KG1 (cell line): ENCODE measurements at places on chromosomes 11 and 22.

DNA sequence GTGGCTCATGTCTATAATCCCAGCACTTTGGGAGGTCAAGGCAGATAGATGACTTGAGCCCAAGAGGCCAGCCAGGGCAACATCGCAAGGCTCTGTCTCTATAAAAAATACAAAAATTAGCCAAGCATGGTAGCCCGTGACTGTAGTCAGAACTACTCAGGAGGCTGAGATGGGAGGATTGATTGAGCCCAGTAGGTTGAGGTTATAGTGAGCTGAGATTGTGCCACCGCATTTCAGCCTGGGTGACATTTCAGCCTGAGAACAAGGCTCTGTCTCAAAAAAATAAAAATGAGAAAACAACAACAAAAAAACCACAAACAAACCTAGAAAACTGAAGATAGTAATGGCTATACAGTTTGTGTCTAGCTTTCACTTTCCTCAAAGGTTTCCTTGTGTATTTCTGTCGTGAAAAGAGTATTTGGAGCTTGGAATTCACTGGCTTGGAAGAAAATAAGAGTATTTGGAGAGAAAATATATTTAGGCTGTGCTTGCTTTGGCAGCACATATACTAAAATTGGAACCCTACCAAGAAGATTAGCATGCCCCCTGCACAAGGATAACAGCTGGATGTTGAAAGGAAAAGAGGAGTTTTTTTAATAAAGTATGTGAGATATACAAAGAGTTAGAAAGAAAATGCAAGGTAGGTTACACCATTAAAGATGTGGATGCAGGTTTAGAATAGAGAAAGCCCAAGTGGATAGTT lies 3.9 kb upstream of the BIRC3 start:
- DNase-seq: no peak

DNA sequence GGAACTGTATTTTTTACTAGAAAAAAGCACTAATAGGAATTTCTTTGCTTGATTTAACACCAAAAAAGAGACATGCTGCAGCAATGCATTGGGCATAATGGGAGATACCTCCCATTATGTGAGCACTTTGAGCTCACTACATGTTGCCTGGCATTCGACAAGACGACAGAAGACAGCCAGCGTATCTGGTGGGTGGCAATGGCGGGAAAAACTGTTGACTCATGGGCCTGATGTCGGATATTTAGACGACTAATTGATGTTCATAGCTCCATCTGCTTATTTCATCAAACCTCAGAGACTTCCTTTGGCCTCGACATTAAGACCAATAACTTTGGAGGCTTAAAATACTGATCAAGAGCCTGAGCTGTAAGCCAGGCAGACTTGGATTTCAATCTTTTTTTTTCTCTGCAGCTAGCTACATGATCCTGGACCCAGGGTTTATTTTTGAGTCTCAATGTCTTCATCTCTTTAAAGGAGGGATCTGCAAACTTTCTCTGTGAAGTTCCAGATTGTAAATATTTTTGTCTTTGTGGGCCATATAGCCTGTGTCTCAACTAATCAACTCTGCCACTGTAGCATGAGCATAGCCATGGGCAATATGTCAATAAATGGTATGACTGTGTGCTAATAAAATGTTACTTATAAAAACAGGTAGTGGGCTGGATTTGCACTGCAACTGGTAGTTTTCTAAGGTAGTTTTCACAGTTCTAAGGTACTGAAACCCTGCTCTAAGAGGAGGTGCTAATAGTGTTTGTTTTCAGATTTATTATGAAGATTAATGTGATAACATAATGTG lies 375.1 kb downstream of the METTL15 start:
- DNase-seq: no peak

GRCh38 chr11:63843041-63843440 lies 4.1 kb downstream of the MARK2 start:
- DNase-seq: no peak

- no peak for DNase-seq
These were observed 25.0 kb upstream of the TMPRSS5 start for GRCh38 chr11:113730887-113731726.

DNA sequence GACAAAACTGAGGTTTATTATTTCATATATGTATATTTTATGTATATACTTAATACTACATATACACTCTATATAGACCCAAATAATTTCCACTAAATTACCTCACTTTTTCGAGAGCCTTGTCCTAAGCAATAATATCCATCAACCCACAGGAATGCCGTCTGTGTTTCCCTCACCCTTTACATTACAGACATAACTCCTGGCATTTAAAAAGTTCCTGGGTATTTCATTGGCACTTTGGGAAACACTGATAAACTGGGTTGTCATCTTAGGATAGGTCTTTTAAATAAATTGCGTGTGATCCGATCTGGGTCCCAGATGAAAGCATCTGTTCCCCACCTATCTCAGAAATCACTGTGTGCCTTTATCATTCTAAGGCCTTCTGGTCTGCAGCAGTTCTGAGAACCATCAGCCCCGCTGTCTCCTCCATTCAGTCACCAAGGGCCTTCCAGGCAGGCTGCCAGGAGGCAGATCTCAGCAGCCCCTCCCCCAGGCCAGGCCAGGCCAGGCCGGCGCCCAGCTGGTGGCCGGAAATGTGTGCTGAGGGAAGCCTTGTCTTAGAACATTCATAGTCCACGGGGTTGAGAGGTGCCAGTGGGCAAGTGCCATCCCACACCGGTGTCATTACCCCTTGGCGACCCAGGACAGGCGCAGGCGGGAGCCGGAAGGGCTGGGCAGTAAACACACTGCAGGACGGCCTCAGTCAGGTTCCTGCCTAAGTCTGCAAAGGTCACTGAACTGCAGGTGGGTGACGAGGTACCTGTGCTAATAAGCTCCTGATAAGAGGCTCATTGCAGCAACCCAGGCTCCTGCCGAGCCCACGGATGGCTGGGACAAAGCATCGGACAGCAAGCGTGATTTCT lies 3.3 kb downstream of the FGF19 start:
- DNase-seq: no peak

GRCh38 chr11:64762674-64763525 lies 3.1 kb upstream of the PYGM start:
- no peak for DNase-seq

- no peak for DNase-seq
These were observed 90.0 kb upstream of the LINC01488 start for GRCh38 chr11:69391192-69392103.

DNA sequence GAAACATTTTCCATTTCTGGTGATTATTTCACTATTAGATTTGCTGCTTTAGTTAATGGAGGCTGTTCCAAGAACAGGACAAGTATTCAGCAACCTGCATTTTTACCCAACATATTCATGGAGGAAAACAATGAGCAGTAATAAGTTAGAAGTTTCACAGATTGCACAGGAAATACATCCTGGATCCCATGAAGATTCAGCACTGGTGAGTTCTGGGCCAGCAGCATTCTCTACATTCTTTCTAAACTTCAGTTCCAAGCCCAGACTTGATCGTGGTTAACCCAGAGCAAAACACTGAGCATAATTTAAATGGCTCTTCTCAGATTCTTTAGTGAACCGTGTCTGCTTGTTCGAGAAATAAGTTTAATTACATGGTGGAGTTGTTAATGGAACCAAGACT lies 3.8 kb downstream of the FJX1 start:
- no peak for DNase-seq

- no peak for DNase-seq
These were observed 39.9 kb upstream of the BLID start for GRCh38 chr11:122155765-122156527.

DNA sequence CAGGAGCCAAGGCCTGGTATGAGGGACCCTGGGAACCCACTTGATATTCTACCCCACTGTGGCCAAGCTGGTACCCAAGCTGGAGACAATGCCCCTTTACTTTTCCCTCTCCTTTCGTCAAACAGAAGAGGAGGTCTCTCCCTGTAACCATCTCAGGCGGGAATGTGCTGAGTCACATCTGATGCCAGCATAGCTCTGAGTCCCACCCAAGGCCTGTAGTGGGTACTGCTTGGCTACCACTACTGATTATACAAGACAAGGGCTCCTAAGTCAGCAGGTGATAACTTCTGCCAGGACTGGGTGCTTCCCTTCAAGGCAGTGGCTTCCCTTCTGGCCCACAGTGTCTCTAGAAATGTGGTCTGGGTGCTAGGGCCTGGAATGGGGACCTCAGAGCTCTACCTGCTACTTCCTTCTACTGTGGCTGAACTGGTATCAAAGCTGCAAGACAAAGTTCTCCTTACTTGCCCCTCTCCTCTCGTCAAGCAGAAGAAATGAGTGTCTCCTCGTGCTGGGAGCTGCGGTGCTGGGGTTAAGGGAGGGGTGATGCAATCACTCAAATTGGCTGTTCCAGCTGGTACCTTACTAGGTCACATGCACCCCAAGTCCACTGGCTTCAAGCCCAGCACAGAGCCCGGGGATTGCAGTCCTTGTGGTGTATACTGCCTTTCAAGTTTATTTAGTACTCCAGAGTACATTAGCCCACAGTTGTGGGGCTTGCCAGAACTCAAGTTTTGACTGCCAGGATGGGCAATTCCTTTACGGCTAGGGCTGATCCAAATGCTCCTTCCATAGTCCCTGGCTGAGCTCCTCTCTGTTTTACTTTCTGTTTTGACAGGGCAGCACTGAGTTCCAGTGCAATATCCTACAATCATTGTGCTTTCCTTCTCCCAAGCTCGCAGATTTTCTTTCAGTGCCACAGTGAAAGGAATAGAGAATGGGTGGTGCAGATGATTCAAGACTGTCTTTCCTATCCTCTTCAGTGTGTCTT lies 419.7 kb upstream of the CNTN5 start:
- peak; percentile 34 for DNase-seq

- DNase-seq: peak; percentile 89
These were observed at the start of gene RHOG for GRCh38 chr11:3840870-3841425. TSS of gene RHOG (minus strand) at chr11:3840959. CDS start at chr11:3828138, 12,821 bp downstream.

- DNase-seq: no peak
These were observed 98.3 kb downstream of the NCAM1 start for GRCh38 chr11:113059548-113059947.

- DNase-seq: no peak
These were observed 33.8 kb downstream of the AMOTL1 start for GRCh38 chr11:94801866-94802460.

- no peak for DNase-seq
These were observed 3.9 kb upstream of the SLC22A8 start for GRCh38 chr11:63019506-63019905.

- peak; percentile 81 for DNase-seq
These were observed 1.6 kb downstream of the RAC2 start for GRCh38 chr22:37242395-37242918.

- DNase-seq: no peak
These were observed at the start of gene OR51T1 for GRCh38 chr11:4881860-4882500. TSS of gene OR51T1 (plus strand) at chr11:4881900. CDS start at chr11:4881900, 0 bp downstream.

DNA sequence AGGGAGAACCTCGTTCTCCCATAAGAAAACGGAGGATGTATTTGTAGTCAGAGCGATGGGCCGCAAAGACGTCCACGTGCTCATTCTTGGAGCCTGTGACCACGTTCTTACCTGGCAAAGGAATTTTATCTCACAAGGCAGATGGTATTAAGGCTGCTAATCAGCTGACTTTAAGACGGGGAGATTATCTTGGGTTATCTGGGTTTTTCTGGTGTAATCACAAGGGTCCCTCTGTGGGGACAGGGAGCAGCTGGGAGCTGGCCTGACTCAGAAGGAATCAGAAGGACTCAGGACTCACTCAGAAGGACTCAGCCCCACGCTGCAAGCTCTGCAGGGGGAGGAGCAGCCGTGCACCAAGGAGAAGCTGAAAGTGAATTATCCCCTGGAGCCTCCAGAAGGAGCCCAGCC lies 7.5 kb upstream of the SIGIRR start:
- DNase-seq: no peak

DNA sequence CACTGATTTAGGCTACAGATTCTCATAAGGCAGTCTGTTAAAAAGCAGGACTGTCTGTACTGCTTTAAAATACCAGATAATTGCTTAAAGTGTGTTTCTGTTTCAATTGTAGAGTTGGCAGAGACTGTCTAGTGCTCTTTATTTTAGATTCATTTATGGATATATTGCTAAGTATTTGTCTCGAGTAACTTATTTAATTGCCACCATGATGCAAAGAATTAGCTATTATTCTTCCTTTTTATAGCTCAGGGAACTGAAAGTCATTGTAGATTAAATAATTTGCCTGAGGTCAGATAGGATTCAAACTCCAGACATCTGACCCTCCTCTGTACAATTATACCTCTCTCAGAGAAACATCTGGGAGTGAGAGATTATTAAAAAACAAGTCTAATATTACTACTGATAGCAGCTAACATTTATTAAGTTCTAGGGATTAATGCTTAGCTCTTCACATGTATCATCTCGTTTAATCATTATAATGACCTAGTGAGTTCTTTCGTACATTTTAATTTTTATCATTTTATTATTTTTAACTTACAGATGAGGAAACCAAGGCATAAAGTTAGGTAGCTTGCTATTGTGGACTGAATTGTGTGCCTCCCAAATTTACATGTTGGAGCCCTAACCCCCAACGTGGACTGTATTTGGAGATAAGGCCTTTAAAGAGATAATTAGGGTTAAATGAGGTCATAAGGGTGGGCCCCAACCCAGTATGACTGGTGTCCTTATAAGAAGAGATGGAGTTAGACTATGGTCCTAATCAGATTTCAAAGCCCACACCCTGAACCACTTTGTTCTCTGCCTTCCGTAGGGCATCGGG lies 19.7 kb upstream of the RAG2 start:
- DNase-seq: no peak

DNA sequence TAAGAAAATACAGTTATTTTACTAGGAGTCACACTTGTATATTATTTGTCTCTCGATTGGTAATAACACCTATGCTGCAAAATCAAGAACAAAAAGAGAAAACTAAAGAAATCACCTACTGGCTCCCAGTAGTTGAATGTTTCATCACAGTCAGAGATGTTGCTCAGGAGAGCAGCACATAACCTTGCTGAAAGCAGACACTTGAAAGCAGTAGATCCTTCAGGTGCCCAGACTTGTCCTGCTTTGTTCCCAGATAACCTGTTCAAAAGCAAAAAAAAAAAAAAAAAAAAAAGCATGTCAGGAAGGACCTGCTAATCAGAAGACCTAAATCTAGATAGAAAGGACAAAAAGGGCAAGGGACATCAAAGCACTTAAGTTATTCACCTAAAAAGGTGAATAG lies 1.3 kb downstream of the ALG9 start:
- no peak for DNase-seq

DNA sequence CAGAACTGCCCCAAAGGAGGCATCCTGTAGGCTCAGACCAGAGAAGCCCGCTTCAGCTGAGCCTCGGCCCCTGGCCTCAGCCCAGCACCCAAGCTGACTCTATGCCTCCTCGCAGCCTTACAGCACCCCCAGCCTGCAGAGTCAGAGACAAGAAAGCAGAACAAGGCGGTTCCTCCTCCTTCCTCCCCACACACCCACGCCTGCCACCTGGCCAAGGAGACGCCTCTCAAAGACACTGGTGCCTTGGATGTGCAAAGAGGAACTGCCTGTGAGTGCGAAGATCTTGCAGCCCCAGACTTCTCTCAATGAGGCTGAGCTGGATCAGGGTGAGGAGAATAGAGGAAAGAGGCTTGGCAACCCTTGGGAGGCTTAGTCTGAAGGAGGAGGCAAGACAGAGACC lies 60.2 kb downstream of the PDE2A start:
- peak; percentile 86 for DNase-seq
